ENCODE measurements at places on chromosomes 3 and 15.
A peak's percentile ranks its signal among the peaks of the same experiment; 100 is the strongest.

DNA sequence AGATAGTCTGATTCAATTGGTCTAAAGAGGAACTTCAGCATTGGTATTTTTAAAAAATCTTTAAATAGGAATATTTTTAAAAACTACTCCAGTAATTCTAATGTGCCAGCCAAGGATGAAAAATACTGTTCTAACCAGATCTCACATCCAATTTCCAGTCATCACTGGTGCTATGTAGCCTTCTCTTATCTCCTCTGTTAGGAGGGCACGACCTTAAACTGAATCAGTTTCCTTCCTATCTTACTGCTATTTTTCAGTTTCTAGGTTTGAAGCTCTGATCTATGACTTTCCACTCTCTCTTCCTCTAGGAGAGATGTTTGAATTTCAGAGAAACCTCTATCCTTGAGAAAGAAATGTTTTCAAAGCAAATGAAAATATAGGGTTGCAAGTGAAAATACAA, 31.9 kb downstream of the HAPLN3 start:
- no peak for DNase-seq

DNA sequence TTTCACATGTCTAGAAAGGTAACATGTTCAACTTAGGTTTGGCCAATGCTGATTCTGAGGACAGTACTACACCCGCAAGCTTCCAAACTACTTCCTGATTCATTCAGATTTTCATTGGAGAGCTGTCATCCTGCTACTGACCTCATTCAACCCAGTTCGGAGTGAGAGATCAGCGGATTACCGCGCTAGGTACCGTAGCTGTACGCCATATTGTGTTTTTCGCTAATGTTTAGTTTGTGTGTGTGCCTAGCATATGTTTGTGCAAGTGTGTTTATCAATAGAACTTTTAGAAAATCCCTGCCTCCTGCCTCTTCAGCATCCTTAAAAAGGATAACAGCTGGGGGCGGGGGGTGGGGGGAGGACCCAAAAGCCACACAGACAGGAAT, 1.1 kb downstream of the ZBTB20 start:
- peak; percentile 83 for DNase-seq

DNA sequence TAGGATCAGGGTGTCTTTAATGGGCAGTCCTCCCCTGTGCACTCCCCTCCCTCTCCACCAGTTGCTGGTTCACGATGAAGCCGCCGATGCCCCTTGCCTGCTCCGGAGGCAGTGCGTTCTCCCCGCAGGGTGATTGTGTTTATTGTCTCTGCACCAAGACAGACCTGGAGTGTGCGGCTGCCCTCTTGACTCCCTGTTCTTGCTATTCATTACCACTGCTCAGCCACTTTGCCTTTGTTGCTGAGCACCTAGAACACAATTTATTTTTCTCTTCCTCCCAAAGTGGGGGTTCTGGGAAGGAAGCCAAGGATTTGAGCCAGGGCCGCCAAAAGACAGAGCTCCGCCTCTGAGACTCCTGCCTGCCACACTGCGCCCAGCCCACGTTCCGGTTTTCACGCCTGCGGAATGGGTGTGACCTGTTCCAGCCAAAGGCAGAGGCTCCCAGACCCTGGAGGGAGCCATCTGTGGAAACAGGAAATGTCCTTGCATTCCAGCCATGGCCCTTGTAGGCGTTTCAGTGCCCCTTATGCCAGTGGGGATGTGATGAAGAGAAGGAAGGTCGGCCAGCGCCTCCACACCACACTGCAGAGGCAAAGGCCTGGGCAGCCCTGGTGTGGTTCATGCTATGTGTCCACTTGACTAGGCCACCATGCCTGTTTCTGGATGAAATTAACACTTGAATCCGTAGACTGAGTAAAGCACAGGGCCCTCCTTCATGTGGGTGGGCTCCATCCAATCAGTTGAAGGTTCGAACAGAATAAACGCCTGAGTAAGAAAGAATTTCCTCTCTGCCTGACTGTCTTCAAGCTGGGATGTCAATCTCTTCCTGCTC, 85.8 kb downstream of the HMG20A start:
- DNase-seq: peak; percentile 43

DNA sequence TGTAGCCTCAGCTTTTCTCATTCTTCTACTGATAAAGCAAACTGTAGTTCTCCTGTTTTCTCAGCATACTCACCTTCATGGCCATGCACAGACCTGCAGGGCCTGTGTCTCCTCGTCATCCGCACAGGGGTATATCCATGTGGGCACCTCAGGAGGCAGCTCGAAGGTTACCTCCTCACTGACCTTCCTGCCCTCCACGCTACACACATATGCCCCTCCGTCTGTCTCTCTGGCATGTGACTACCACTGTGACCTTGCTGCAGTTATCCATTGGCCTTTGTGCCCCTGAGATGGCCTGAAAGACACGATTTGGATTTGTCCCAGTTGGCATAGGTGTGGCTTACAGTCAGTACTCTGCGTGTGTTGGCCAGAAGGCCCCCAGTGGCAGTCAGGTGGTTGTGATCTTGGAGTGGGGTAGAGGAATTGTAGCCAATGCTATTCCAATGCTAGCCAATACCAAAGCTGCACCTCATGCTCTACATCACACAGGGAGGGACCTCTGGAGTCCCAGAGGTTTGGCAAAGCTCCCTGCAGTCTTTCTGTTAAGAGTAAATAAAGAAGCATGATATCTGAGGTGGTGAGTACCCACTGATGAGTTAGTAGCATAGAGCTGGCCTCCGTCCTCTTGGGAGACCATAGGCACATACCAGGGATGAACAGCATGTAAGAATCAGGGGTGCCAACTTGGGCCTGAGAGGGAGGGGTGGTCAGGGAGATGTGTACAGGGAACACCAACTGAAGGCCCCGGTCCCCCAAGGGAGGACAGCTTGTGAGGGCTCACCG, 143.4 kb downstream of the EEFSEC start:
- DNase-seq: no peak

GRCh38 chr3:114441386-114441785, 147.6 kb downstream of the TIGIT start:
- DNase-seq: no peak

GRCh38 chr3:81242871-81243270, 518.6 kb downstream of the GBE1 start:
- peak; percentile 16 for DNase-seq

DNA sequence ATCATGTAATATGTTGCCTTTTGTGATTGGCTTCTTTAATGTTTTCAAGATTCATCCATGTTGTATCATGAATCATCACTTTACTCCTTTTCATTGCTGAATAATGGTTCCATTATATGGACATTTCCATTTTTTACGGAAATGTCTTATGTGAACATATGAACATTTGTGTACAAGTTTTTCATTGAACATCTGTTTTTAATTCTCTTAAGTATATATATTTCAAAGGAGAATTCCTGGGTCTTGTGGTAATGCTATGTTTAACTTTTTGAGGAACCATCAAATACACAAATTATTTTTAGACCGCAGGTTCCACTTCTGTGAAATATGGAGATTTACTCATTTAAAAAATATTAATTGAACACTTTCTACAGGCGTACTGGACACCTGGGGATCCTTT, 85.7 kb downstream of the ARIH1 start:
- no peak for DNase-seq

GRCh38 chr3:152434142-152434541, 165.4 kb downstream of the MBNL1 start:
- no peak for DNase-seq

- DNase-seq: peak; percentile 54
These were observed 13.1 kb upstream of the SCN5A start for GRCh38 chr3:38662544-38662943.

GRCh38 chr3:172042136-172042662, 2.8 kb downstream of the FNDC3B start:
- peak; percentile 62 for DNase-seq

DNA sequence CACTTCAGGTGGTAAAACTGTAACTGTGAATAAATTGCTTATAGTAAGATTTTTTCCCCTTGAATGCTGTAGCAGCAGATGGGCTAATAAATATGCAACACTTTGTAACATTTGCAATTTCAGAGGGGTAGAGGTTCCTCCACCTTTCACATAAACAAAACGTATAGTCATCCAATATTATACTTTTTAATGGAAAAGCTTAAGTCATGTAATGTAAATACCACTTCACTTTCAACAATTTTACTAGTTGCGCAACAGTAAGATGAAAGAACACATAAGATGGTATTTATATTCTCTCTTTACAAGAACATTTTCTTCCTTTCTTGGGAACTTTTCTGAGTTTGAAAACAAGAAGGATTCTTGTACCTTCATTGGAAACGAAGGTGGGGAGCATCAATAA, 56.6 kb upstream of the FAM3D start:
- no peak for DNase-seq

DNA sequence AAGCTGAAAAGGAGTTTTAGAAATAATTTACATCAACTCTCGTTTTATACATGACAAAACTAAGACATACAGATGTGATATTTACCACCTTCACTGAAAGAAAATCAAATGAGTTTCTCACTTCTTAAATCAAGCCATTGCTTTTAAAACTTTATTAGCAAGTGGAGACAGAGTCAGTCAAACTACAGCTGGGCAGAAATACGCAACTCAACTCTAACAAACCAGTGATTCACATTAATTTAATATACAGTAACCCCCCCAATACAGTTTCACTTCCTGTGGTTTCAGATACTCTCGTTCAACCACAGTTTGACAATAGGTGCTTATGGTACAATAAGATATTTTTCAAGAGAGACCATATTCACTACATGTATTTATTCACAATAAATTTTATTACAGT, 477.1 kb downstream of the MAGI1 start:
- DNase-seq: no peak

GRCh38 chr3:58434990-58435389, 1.4 kb upstream of the PDHB start:
- DNase-seq: peak; percentile 94

DNA sequence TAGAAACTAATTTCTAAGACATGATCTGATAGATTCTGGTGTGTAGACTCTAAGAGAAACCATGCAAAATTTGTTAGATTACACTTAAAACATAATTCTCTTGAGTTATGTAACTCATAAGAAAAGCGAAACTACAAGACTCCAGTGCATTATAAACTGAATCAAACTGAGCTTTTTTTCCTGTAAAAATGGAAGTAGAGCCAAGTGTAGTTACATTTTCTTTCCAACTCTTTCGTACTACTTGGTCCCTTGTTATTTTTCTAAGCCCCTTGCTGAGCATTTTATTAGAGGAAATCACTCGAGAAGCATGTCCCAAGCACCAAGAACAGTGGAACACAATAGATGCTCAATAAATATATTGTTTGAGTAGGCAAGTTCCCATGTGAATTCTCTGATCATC, 130.2 kb downstream of the GADL1 start:
- DNase-seq: no peak

GRCh38 chr3:45253316-45253715, 27.2 kb upstream of the TMEM158 start:
- DNase-seq: peak; percentile 54

DNA sequence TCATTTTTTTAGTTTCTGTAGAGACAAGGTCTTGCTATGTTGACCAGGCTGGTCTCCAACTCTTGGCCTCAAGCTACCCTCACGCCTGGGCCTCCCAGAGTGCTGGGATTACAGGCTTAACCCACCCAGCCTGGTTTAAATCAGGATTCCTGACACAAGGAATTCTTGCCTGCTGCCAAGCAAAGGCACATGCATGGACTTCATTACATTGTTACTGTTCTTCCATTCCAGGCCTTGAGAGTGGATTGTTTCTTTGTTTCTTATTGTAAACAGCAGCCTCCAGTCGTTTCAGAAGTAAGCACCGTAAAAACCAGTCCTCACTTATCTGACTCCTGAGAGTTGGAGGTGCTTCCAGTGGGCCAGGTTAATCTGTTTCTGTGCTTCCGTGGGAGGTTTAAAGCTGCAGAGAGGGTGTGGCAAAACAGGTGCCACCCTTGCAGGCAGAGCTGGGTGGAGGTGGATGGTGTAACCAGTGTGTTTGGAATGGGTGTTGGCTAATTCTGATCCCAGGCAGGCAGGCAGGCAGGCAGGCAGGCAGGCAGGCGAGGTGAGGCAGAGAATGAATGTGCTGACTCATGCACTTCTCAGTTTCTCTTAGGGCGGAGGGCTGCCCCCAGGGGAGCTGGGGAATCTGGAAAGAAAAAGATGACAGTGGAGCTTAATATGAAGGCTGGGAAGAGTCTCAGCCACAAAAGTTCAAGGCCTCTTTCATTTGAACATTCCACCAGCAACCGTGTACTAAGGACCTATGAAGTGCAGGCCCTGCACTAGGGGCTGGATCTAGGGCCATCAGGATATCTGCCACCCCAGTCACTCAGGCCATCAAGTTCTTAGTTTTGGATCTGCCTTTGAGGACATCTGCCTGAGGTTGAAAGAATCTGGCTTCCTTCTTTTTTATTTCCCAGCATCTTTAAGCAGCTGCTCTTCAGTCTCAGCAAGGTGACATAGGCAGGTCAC, 37.0 kb upstream of the CDCP1 start:
- peak; percentile 73 for DNase-seq

- no peak for DNase-seq
These were observed 372.0 kb upstream of the ATP10A start for GRCh38 chr15:26234976-26235767.

Measured in EH (cell line).